Gastroesophageal sphincter (tissue), 4 donors: ENCODE measurements at places on chromosomes 5 and 9. TPM values are rescaled to one million over a fixed set of nuclear protein-coding genes. Genes with fewer than 3 reads are reported as not detected.

The OBP2B gene
- total RNA-seq = not detected

The C5orf63 gene
- total RNA-seq = 3.4 TPM

The TIGD6 gene
- 2.4 TPM for total RNA-seq

The CCL27 gene
- total RNA-seq = not detected

The NEURL1B gene
- total RNA-seq = 21.7 TPM

The PCDHA1 gene
- total RNA-seq = not detected
